IPS DF 6.9 (cell line): ENCODE measurements at places on chromosomes 1 and 21.

DNA sequence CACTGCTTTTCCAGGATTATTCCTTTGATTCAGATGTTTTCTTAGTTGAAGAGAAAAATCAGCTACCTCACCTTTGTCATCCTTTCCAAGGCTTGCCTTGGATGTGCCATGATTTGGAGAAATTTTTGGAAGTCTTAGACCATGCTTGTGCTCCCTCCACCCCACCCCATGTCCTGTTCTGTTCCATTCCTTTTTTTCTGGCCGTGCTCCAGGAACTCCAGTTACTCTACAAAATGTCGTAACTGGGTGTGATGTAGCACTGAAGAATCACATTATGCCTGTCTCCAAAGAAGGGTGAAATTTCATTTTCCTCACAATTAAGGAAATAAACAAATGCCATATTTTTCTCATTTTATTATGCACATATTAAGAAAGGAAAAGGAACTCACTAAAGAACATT is 217.8 kb upstream of the ZRANB2 start:
- DNase-seq, result no peak

DNA sequence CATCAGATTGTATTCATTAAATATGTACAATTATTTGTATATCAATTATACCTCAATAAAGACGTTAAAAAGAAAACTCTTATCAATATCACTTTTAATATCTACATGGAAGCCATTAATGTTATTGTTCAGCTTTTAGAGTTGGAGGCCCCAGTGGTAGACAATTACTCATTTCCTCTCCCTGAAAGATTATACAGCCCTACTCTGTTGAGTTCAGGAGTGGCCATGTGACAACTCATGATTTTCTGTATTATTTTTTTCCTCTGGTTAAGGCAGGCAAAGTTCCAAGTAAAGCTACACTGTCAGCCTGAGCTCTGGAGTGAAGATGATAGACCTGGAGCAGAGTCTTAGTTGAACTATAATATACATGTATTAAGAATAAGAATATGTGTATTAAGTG is 247.9 kb upstream of the B3GALT2 start:
- DNase-seq, result no peak

- no peak for DNase-seq
These were observed 12.7 kb downstream of the TENT5C start for GRCh38 chr1:117618450-117619122.

DNA sequence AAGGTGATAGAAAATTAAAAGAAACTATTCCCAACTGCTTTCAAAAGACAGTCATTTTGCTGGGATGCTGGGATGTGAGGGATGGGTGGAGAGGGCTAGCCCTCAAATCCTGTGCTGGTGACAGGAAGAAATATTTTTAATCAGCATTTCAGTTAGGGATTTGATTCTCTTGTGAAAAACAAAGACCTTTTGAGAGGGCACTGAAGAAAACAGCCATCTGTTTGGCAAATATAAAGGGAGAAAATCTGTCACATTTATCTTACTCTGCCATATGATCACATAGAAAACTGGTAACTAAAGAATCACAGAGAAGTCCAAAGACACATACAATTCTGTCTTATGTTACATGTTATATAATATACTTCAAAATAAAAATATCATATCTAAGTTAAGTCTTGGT is 12.3 kb downstream of the STXBP3 start:
- DNase-seq, result no peak

DNA sequence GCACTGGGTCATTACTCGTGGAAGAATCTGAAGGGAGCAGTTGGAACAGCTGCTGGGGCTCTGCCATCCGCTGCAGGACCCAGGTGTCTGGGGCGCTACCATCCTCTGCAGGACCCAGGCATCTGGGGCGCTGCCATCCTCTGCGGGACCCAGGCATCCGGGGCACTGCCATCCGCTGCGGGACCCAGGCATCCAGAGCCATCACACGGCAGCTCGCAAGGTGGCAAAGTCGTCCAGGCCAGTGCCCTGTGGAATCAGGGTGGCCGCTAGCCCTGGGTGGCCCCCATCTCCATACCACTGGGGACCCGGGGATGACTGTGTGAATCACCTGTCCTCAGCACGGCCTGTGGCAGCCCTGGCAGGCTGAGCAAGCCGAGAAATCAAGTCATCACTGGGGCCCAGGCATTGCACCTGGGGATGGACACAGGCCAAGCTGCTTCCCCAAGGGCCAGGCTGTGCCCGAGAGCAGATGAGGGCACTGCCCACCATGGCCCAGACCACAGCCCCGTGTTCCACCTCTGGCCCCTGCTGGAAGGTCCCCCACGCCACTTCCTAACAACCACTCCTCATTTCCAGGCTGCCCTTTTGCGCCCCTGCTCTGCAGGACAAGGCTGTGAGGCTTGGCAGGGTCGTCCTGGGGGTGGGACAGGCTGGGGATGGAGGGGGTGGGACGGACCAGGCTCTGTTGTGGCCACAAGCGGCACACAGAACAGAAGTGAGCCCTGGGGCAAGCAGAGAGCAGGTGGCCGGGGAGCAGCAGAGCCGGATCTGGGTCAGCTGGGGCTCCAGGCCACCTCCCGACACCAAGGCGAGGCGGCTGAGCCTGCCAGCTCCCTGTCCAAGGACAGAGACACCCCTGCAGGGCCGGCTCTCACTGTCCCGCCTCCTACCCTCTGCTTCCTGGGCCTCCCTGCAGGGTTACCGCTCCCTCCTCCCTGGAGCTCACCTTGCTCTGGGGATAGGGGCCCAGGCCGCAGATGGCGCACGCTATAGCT is 12.7 kb downstream of the GABRD start:
- no peak for DNase-seq

DNA sequence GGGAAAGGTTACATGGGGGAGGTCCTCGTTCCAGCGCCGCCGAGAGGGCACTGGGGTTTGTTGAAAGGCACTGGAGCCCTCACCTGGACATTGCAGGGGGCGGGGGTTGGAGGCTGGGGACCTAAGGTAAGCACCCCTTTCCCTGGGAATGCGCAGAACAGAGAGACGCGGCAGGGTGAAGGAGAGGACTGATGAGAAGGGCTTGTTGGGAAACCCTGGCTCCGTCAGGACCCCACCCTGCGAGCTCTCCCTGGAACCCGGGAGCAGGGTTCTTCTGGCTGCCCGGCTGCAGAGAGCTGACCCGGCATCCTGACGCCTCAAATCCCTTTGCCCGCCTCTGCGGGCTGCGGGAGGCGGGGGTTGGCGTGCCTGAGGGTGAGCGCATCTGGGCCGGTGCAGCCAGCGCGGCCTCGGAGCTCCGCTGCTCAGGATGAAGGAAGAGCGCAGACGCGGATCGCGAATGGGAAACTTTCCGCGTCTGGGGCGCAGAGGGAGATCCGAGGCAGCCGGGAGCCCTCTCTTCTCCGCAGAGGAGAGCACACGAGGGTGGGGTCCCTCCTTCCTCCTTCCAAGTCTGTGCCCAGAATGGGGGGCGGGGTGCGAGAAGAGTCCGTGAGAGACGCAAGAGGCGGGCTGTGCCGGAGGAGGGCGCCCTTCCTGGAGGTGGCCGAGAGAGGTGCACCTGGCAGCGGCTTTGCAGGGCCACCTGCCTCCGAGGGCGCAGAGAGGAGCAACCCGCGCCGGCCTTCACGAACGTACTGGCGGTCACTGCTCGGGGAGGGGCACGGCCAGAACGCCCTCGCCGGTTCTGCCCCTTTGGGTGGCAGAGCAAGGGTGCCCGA is 2.4 kb downstream of the IGSF21 start:
- DNase-seq, result no peak

DNA sequence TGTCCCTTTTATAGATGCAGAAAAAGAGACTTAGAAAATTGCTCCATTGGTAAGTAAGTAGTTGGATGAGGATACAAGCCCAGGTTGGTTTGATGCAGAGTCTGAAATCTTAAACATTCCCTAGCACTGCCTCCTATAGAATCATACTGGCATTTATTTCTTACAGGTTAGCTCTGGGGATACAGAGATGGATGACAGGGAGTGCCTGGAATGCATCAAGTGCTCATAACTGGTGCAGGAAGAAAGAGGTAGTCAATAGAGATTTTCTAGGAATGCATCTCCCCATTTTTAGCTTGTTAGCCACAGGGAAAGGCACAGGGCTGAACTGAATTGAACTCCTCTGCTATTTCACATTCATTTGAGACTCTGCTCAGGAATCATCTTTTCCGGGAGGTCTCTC is 269.0 kb upstream of the USP24 start:
- DNase-seq, result no peak

DNA sequence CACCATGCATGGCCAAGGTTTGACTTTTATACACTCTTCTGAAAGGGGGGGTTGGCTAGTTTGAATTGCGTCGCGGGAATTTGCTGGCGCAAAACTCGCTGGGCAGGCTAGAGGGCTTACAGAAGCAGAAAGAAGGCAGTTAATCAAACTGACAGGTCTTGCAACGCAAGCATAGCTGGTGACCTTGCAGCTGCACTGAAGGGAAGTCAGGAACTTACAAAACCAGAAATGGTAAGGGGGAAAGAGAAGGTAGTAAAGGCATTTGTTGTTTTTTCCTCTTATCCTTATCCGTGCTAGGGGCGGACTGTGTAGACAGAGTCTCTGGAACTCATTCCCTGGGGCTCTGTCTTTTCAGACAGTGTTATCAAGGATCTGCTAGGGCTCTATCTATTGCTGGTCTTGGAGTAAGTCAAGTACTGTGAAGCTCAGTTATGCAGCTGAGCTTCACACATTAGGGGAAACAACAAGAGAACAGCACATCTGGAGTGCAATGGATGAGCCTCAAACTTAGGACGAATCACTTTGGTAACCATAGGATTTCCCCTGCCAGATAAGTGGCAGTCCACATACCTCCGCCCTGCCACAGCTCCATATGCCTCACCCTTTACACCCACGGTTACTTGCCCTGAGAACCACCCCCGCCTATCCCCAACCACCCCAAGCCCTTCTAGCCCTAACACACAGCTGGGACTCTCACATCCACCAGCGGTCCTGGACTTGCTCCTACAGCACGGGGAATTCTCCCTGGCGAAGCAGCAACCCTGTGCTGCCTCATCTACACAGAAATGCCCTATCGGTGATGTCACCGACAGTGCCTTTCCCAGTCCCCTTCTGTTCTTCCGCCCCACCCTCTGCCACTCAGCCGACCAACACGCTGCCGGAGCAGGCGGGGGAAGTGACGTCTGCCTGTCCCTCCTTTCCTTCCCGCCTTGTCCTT is 251.4 kb downstream of the FAM72C start:
- no peak for DNase-seq

DNA sequence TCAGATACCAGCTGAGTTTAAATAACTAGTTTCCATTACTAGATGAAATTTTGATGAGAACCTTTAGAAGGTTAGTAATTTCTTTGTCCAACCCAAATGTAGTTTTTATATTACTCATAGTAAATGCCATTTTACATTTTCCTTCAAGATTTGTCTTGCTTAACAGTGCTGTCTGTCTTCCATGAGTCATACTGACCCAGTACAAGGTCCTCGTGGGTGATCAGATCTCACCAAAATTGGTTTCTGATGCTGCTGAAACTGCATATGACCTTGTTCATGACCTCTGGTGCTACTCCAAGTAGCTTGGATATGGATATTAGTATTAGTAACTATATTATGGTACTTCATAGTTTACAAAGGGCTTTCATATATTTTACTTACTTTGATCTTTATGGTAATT is 207.1 kb downstream of the RYR2 start:
- DNase-seq, result no peak

GRCh38 chr1:228180959-228181644 is 15.5 kb downstream of the IBA57 start:
- DNase-seq, result no peak

- DNase-seq, result no peak
These were observed 271.7 kb downstream of the NPHP4 start for GRCh38 chr1:5720484-5720883.

GRCh38 chr1:241269116-241269515 is 87.9 kb downstream of the RGS7 start:
- peak; percentile 5 for DNase-seq

DNA sequence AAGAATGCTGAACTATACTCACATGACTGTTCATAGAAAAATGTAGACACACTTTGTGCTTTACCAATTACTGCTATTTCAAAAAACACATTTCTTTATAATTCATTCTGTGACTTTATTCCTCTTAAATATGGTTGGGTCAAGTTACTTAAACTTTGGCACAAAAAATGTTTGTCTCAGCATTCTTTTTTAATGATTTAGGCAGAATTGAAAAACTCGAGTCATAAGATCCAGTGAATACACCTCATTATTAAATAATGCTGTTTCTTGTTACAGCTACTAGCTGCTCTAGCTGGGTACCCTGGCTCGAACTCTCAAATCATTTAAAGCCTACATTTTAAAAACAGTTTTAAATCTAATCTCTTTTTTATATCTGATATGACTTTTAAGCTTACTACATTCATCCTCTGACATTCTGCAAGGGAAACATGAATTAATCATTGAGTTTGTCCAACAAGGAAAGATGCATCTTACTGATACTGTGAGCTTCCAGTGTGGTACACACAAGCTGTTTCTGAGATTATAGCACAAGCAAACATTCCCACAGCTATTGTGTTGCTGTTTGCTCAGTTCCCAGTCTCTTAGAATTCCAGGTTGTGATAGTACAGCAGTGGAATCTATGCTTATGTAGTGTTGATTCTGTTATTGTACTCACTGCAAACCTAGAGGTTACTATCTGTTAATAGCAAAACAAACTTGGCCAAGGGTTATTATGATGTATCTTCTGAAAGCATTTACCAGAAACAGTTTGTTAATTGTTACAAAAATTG is 746.5 kb downstream of the USP25 start:
- no peak for DNase-seq

- DNase-seq, result no peak
These were observed 48.1 kb downstream of the MORN1 start for GRCh38 chr1:2343023-2343935.

- DNase-seq, result no peak
These were observed 101.7 kb upstream of the FGGY start for GRCh38 chr1:59195151-59195550.

DNA sequence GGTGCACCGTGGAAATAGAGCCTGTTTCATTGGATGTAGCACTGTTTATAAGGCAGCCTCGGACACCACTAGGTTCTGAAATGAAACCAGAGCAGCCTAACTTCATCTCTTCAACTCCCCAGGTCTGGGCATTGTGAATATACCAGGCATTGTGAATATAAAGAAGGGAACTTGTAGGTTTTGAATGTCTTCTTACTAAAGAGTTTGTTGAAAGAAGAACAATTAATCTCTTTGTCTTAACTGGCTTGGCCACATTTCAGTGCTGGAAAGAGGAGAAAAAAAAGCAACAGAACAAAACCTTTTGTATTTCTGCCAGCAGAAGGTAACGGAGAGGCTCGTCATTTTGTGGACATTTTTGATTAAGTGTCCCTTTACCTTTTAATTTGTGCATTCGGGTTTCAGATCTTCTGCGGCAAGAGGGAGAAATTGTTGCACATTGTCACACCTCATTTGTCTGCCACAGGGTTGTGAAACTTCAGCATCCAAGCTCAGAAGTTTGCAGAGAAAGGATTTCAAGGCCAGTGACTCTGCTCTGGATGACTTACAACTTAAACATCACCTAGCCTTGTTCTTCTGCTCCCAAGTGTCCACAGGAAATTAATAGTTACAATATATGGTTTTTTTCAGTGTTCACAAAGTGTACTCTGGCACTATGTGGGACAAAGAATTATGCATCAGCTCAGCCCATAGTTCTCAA is 158.3 kb downstream of the KAZN start:
- DNase-seq, result no peak
